ENCODE measurements at places on chromosomes 13 and 19. TPM values are rescaled to one million over a fixed set of nuclear protein-coding genes. Genes with fewer than 3 reads are reported as not detected.

DNA sequence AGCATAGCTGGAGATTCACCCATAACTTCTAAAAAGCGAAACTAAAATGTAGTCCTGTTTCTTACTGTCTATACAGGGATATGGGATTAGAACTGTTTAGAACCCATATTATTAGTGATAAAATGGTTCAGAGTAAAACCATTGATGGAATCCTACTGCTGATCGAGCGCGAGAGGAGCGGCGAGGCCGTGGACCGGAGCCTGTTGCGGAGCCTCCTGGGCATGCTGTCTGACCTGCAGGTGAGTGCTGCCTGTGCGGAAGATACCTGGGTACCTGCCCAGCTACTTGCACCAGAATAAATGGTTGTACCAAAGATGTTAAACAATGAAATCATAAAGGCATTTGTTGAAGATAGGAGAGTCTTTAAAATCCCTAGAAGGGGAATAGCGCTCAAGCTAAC is 23.7 kb downstream of the CUL4A start:
- no peaks in the 10 kb centered on the region for H3K4me1 ChIP-seq
- no peak for DNase-seq
- no peak overlapping the region for H3K27ac ChIP-seq

METTL21C gene
- total RNA-seq, result not detected

KLK3 gene
- 0.20 TPM for total RNA-seq

GRCh38 chr13:41365631-41366030 is 54.6 kb downstream of the NAA16 start:
- no peaks in the 10 kb centered on the region for H3K4me1 ChIP-seq
- no peak overlapping the region for H3K4me3 ChIP-seq
- no peak for DNase-seq
- no peaks in the 10 kb centered on the region for H3K27me3 ChIP-seq

SYNGR4 gene
- not detected for total RNA-seq

DNA sequence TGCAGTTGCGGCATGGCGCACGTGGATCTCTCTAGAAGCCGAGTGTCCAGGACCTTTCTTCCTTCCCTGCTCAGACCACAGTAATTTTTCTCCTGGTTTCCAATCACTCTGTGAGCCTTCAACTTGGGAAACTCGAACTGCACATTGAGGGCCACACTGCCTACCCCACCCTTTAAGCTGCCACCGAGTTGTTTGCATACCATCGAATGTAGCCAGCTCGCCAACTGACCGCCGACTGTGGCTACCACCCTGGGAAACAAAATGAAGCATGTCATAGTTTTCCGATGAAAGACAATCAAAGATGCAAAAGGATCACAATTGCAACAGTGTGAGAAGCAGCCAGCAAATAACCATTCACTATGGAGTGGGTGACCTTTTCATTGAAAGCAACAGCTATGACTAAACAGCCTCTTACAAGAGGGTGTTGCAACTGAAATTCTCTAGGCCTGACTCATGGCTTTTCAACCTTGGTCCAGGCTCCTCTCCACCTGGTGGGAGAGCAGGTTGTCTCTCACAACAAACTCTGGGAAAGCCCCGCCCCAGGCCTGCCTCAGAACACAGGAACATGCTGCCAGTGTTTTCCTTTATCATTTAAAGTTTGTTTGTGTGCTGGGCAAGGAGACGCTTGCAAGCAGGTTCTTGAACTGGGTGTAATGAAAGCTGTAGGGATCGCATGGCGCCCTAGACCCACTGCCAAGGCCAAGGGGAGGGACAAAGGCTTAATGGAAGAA is 141.7 kb upstream of the SERP2 start:
- no peaks in the 10 kb centered on the region for H3K36me3 ChIP-seq
- no peaks in the 10 kb centered on the region for H3K27me3 ChIP-seq
- no peak overlapping the region for H3K4me3 ChIP-seq
- H3K4me1 ChIP-seq, result peaks cover 15% of the 10 kb centered on the region
- no peak overlapping the region for H3K27ac ChIP-seq

GRCh38 chr13:62357887-62358645 is 942.4 kb upstream of the PCDH20 start:
- H3K4me3 ChIP-seq, result no peak overlapping the region
- H3K4me1 ChIP-seq, result no peaks in the 10 kb centered on the region
- no peak overlapping the region for H3K27ac ChIP-seq

ZNF229 gene
- 13.7 TPM for total RNA-seq

GPR18 gene
- total RNA-seq, result not detected

SIGLEC8 gene
- total RNA-seq, result not detected

DNA sequence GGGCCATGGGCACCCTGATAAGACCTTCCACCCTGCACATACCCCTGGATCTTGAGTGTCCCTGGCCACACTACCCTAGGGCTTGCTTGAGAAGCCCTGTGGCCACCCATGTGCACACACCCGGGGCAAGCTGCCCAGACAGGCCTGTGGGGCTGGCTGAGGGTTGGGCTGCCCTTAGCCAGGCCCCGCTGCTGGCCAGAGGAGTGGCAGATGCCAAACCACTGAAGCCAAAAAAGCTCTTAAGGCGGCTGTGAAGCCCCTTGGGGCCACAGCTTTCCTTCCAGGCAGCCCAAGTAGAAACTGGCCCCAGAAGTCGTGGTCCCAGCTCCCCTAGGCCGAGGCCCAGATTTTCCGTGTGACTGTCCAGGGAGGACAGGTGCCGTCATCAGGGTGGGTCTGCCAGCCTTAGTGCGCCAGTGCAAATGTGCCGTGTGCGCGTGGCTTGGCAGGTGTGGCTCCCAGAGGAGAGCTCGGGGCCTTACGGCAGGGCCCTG is 14.8 kb downstream of the CEBPG start:
- H3K36me3 ChIP-seq, result no peaks in the 10 kb centered on the region
- peaks cover 7% of the 10 kb centered on the region for H3K4me1 ChIP-seq
- H3K27me3 ChIP-seq, result no peaks in the 10 kb centered on the region
- no peak for DNase-seq

DNA sequence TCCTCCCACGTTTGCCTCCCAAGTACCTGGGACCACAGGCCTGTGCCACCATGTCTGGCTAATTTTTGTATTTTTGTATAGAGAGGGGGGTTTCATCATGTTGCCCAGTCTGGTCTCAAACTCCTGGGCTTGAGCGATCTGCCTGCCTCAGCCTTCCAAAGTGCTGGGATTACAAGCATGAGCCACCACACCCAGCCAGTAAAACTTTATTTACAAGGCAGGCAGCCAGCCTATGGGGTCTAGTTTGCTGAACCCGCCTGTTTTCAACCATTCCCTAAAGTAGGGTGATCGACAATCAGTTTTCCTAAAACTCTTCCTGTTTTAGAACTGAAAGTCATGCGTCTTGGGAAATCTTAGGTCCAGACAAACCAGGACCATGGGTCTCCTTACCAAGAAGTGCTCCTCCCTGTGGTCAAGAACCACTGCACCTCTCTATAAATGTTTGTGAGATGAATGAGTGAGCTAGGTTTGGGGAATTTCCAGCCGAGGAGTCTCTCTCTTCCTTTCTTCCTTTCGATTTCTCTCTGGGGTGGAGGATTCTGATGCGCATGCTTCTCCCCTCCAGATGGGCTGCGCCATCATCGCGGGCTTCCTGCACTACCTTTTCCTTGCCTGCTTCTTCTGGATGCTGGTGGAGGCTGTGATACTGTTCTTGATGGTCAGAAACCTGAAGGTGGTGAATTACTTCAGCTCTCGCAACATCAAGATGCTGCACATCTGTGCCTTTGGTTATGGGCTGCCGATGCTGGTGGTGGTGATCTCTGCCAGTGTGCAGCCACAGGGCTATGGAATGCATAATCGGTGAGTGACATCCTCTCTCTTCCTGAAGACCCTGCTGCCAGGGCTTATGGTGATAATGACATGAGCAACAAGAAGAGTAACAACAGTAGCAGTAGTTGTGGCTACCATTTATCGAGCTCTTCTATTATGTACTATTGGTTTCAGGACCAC is 38.7 kb downstream of the ADGRE1 start:
- no peak overlapping the region for H3K4me3 ChIP-seq
- H3K27ac ChIP-seq, result no peak overlapping the region
- H3K4me1 ChIP-seq, result no peaks in the 10 kb centered on the region
- no peak for DNase-seq
- no peaks in the 10 kb centered on the region for H3K36me3 ChIP-seq

- H3K4me1 ChIP-seq, result no peaks in the 10 kb centered on the region
- H3K36me3 ChIP-seq, result no peaks in the 10 kb centered on the region
- H3K27me3 ChIP-seq, result no peaks in the 10 kb centered on the region
- DNase-seq, result no peak
These were observed 1031.0 kb upstream of the PCDH9 start for GRCh38 chr13:68261105-68261504.

ZNF497 gene
- 2.6 TPM for total RNA-seq

Measured in ovary (tissue), 10 donors.